Fibroblast of mammary gland (primary cell): ENCODE measurements at places on chromosomes 7 and 10.

DNA sequence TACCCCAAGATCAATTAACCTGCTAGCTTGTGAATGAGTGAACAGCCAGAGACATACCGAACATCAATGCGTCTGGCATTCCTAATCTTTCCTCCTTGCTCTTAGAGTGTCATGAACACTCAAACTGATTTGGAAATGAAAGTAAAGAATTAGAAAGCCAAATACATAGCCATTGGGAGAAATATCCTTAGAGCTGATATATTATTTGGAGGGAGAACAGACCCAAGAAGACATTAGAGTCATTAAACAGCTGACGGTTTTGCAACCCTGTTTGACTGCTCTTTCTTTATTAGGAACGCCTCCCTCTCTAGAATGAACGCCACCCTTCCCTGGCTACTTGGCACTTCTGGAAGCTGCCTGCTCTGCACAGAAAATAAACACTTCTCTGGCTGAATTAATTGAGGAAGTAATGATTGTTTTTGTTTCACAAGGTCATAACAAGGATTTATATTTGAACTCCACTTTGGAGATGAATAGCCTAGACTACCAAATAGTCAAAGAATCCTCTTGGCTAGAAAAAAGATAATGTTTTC lies 42.8 kb downstream of the CTTNBP2 start:
- DNase-seq: no peak

DNA sequence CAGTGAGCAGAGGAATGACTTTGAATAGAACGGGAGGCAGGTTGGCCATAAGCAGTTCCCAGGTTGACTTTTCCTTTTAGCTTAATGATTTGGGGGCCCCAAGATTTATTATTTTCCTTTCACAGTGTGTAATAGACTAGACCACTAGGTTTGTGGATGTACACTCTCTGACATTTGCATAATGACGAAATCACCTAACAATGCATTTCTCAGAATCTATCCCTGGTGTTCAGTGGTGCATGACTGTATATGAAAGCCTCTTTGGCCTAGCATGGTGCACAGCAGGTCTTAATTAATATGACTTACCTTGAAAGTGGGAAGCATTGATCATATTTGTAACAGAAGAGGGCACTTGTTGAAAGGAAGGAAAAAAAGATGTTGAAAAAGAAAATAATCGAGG lies 761.9 kb downstream of the TYW1 start:
- no peak for DNase-seq

GRCh38 chr10:28276384-28276783 lies 26.5 kb downstream of the MPP7 start:
- DNase-seq: no peak

- DNase-seq: peak; percentile 88
These were observed 31.2 kb downstream of the SMNDC1 start for GRCh38 chr10:110273474-110273873.

GRCh38 chr7:159145490-159145855 lies 806 bp upstream of the VIPR2 start:
- DNase-seq: no peak

DNA sequence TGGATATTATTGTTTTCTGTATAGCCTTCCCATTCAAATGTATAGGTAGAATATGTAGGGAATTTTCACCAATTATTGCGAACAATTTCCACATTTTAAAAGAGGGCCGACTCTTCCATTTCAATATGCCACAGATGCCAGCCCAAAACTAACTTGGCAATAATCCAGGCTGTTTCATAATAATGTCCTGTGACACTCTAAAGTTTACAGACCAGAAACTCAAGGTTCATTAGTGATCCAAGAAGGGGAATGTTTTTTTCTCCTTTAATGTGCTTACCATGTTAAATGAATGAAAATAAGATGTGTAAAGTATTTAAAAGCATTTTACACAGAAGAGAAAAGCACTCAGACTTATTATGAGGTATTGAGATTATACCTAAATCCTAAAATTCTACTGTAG lies 63.0 kb upstream of the FAM3C start:
- no peak for DNase-seq

DNA sequence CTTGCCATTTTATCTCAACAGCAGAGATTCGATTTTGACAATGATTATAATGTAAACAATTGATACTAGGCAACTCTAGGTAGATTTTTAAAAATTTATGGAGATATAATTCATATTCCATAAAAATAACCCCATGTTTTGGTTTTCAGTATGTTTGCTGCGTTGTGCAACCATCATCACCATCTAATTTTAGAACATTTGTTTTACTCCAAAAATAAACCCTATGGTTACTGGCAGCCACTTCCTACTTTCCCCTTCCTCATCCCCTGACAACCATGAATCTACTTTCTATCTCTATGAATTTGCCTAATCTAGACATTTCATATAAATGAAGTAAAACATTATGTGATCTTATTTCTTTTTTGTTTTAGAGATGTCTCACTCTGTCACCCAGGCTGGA lies 401.9 kb downstream of the THSD7A start:
- no peak for DNase-seq

GRCh38 chr10:85787393-85787792 lies 579.2 kb downstream of the GRID1 start:
- no peak for DNase-seq

GRCh38 chr10:5633166-5633749 lies 33.1 kb downstream of the ASB13 start:
- no peak for DNase-seq

GRCh38 chr7:17934094-17934493 lies 6.2 kb downstream of the SNX13 start:
- DNase-seq: no peak

GRCh38 chr7:73832806-73833205 lies 2.0 kb downstream of the CLDN4 start:
- DNase-seq: no peak

- DNase-seq: no peak
These were observed 2.6 kb downstream of the CXCL12 start for GRCh38 chr10:44382131-44382858.

DNA sequence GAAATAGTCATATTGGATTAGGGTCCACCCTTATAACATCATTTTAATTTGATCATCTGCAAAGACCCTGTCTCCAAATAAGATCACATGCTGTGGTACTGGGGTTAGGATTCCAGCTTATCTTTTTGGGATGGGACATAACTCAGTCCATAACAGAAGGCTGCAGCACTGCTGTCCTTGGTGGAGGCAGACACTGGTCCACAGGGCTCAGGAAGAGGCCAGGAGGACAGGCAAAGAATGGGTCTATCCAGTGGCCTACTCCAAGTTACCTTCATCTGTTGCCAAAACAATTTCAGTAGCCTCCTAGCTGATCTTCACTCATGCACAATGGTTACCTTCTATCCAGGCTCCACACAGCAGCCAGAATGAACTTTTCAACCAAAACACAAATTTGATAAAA lies 387.0 kb downstream of the GRID1 start:
- DNase-seq: no peak

- DNase-seq: peak; percentile 11
These were observed 68.9 kb downstream of the DYNC1I1 start for GRCh38 chr7:95840953-95841950.

DNA sequence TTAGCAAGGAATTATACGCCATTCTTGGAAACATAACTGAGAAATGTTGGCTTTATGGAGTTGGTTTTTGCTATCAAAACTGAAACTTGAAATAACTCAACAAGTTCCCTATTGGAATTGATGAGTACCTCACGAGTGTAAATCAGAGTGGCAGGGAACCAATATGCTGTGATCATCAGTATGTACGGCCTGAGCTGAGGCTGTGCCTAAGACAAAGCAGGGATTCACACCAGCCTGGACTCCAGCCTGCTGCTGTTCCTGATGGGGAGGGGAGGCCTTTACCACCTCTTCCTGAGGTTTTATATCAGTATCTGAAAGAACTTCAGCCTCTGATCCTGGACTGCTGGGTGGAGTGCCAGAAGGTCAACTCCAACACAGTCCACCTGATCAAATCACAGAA lies 52.7 kb downstream of the CRTAC1 start:
- DNase-seq: no peak

GRCh38 chr10:71297343-71297742 lies 21.7 kb upstream of the SLC29A3 start:
- no peak for DNase-seq

- DNase-seq: peak; percentile 81
These were observed 186.1 kb downstream of the BMPER start for GRCh38 chr7:34091321-34091917.

GRCh38 chr7:69786730-69787395 lies 188.6 kb downstream of the AUTS2 start:
- DNase-seq: no peak

GRCh38 chr7:47514818-47515217 lies 67.1 kb downstream of the TNS3 start:
- DNase-seq: no peak

DNA sequence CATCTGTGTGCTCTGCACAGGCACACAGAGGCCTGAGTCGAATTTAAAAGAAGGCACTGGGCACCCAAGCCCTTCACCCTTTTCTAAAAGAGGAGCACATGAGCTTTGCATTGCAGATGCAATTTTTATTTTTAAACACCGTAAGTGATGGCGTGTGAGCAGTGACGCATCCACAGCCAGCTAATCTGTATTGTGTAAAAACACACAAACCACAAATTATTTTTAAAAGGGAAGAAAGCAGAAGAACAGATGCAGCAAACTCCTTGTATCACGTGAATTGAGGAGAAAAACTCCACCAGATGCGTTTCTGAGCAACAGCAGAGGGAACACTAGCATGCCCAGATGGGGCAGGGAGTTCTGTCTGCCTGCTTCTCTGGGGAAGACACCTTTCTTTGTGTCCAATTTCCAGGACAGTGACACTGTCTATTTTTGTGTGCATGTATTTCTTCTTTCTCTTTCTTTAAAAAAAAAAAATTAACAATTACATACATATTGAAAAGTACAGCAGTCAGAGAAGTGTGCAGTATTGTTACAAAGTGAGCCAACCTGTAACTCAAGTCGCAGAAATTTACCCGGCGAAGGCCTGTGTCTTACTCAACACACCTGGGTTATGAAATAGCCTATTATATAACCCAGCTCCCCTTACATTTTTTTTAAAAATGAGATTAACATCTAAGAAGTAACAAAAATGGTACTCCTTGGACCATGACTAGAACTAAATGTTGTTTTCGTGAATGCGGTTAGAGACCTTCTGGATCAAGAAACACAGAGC lies 39.2 kb downstream of the EEPD1 start:
- DNase-seq: peak; percentile 76

DNA sequence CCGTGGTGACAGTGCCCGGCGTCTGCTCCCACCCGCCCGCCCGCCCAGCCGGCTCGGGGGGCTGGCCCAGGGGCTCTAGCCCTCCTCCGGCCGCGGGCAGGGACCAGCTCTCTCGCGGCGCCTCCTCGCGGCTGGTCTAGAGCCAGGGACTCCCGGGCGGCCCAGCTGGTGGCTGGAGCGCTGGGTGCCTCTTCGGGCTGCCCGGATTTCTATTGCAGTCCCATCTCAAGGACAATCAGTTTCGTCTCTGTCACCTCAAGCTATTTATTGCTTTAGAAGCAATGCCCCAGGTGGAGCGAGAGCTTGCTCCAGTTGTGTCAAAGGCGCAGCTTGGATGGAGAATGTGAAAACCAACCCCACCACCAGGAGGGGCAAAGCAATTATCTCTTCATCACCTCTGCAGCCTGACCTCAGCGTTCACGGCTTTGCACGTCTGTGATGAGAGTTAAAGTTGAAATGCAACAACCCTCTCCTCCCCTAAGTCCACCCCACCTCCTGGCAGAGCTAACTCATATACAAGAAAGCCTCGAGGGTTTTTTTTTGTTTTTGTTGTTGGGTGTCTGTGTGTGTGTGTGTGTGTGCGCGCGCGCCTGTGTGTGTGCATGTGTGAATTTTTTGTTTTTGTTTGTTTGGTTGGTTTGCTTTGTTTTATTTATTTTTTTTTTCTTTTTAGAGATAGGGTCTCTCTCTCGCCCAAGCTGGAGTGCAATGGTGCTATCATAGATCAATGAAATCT lies at the start of gene ITGA8:
TSS of gene ITGA8 (minus strand) at position 24 of the 736 bp plus-strand sequence. CDS start 151 bp downstream, outside the sequence.
- DNase-seq: peak; percentile 39

GRCh38 chr10:11746883-11747539 lies 4.8 kb downstream of the ECHDC3 start:
- no peak for DNase-seq

DNA sequence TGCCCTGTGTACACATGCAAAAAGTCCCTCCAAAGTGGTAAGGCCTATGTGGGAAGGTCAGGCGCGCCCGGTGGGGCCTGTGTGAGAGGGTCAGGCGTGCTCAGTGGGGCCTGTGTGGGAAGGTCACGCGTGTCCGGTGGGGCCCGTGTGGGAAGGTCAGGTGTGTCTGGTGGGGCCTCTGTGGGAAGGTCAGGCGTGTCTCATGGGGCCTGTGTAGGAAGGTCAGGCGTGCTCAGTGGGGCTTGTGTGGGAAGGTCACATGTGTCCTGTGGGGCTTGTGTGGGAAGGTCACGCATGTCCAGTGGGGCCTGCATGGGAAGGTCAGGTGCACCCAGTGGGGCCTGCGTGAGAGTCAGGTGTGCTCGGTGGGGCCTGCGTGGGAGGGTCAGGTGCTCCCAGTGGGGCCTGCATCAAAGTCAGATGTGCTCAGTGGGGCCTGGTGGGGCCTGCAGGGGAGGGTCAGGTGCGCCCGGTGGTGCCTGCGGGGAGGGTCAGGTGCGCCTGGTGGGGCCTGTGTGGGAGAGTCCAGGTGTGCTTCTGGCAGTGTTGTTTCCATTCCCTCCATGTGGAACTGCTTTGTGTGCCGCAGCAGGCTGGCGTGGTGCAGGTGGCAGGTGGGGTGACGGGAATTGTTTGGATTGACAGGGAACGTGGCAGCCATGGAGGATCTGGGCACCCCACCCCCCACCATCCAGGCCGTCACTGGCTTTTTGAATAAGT lies 15.4 kb downstream of the LRRC27 start:
- DNase-seq: no peak

GRCh38 chr7:113131367-113131766 lies 13.0 kb upstream of the SMIM30 start:
- DNase-seq: no peak

GRCh38 chr10:48512861-48513260 lies 92.0 kb downstream of the ARHGAP22 start:
- no peak for DNase-seq

GRCh38 chr7:117946151-117946633 lies 73.0 kb upstream of the CTTNBP2 start:
- no peak for DNase-seq

DNA sequence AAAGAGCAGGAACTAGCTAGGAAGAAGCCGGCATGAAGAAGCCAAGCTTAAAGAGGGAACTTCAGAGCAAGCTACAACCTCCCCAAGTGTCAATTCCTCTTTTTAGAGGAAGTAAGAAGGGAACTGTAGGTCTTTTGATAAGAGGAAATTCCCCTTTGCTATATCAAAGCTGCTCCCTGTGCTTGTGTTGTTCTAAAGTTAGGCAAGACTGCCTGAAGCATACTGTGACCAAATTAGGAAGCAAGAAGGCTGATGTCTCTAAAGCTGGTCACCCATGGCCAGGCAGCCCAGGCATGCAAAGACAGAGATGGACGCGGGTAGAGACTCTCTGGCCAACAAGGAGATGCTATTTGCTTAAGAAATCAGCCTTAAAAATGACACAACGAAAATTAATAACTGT lies 87.9 kb downstream of the RNF216 start:
- DNase-seq: peak; percentile 42

DNA sequence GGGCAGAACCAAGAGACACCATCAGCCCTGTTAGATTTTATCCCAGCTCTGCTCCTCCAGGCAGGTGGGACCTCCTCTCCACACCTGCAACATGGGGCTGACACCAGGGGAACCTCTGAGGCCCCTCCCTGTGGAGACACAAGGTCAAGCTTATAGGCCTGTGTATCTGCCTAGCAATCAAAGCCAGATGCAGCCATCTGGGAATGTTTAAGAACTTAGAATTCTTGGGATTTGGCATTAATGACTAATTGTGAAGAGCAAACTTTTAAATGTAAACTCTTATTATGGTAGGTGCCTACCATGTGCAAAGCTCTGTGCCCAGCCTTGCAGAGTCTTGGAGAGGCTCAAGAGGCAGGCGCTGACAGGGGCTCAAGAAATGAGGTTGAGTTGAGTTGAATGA lies 52.1 kb downstream of the TBATA start:
- DNase-seq: peak; percentile 37
